A549 treated with DMSO at 1 μM for 4 hours (cell line): ENCODE measurements at places on chromosomes 11 and 22. TPM values are rescaled to one million over a fixed set of nuclear protein-coding genes. Genes with fewer than 3 reads are reported as not detected.

Gene PTPRCAP
- 0.22 to 0.36 TPM (median 0.30 TPM) in 5 replicates for total RNA-seq

Gene TRIM29
- total RNA-seq: 5.0 to 6.7 TPM (median 5.6 TPM) in 5 replicates

Gene C11orf97
- total RNA-seq: not detected in 5 replicates

Gene OR51B5
- total RNA-seq: not detected in 5 replicates

Gene SCN4B
- total RNA-seq: 0.02 to 0.06 TPM (median 0.05 TPM) in 5 replicates

Gene MPPED2
- not detected in 5 replicates for total RNA-seq

Gene RASSF7
- total RNA-seq: 30.2 to 36.0 TPM (median 31.5 TPM) in 5 replicates

Gene SYT8
- total RNA-seq: 0.06 to 0.22 TPM in 2 of 5 replicates, not detected in the others

Gene CYTH4
- 0.53 to 1.2 TPM (median 0.99 TPM) in 5 replicates for total RNA-seq

Gene FADS1
- total RNA-seq: 126 to 169 TPM (median 143 TPM) in 5 replicates

Gene SREBF2
- 26.0 to 32.1 TPM (median 31.0 TPM) in 5 replicates for total RNA-seq

Gene CDCA5
- 60.5 to 75.2 TPM (median 71.6 TPM) in 5 replicates for total RNA-seq

Gene WBP2NL
- 0.14 to 0.17 TPM (median 0.15 TPM) in 3 of 5 replicates, not detected in the others for total RNA-seq

Gene SSTR3
- not detected in 5 replicates for total RNA-seq

Gene SGSM1
- 0.21 to 0.95 TPM (median 0.32 TPM) in 5 replicates for total RNA-seq

Gene MS4A7
- total RNA-seq: not detected in 5 replicates

Gene BDNF
- 7.2 to 10.3 TPM (median 9.3 TPM) in 5 replicates for total RNA-seq

Gene KDM4E
- total RNA-seq: not detected in 5 replicates

Gene GALNT18
- 15.7 to 19.1 TPM (median 18.7 TPM) in 5 replicates for total RNA-seq
